ENCODE measurements at places on chromosomes 11 and 22.

- no peak for DNase-seq
Observed at GRCh38 chr11:130389335-130389935, 39.0 kb downstream of the ADAMTS8 start.

DNA sequence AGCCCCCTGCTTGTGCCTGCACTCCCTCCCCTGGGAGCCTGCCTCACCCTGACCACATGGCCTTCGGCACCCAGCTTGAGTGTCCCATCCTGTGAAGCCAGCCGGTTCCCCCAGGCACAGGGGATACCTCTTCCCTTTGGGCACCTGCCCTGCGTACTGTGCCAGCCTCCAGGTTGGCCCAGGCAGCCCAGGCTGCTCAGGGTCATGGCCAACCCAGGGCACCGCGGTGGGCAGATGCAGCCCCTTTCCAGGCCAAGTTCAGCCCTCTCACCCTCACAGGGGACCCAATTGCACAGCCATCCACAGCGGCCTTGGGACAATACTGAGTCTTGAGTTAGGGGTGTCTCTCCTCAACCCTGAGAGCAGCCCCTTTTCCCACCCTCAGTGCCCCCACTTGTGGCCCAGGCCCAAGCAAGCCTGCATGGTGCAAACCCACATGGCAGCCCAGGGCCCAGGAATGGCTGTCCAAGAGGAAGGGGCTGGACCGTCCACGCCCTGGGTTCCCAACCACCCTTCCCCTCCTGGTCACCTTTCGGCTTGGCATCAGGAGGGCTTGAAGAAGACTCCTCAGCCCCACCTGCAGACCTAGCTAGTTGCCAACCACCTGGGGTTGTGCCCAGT lies 87.7 kb downstream of the CDKN1C start:
- DNase-seq = no peak

GRCh38 chr11:108302121-108302785 lies 79.4 kb downstream of the ATM start:
- DNase-seq = no peak

DNA sequence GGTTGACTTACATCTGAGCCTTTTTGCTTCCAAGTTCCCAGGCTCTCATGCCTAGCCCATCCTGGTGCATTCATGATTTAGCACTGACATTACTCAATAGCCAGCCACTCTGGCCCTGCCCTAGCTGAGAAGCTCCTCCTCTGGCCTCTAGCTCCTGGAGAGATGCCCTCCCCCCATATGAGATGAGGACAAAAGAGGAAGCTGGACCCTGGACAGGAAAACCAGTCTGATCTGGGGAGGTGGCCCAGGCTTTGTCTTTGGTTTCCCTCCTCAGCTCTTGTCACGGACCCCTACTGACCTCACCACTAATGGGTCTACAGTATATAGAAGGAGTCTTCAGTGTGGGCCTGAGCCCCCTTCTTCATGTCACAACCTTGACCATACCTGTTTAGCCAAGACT lies 3.0 kb downstream of the RHOG start:
- DNase-seq = no peak

DNA sequence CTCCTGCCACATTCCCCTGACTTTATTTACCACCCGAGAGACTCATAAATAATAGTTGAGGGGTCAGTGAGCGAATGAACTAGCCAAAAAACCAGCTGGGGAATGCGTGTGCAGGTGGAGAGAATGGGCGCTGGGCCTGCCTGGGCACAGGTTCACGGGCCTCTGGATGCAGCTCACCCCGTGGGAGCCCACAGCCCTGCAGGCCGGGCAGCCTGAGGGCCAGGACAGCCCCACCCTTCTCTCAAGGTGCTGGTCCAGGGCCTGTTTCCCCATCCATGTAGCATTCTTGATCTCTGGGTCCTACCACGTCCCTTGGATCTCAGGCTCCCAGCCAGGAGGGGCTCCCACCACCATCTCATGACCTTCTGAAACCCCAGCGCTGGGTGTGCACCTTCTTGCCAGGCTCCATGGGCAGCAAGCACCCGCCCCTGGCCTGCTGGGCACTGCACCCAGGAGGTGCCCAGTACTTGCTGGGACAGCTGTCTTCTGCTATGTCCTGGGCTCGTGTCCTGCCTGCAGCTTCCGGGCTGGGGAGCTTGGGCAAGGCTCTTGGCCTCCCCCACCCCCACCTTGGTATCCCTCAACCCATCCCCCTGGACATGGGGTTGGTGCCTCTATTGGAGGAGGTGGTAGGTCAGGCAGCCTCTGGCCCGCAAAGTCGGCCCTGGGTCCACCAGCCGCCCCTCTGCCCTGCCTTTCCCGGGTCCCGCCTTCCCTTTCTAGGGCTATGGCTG lies 43.1 kb upstream of the CCDC188 start:
- no peak for DNase-seq

DNA sequence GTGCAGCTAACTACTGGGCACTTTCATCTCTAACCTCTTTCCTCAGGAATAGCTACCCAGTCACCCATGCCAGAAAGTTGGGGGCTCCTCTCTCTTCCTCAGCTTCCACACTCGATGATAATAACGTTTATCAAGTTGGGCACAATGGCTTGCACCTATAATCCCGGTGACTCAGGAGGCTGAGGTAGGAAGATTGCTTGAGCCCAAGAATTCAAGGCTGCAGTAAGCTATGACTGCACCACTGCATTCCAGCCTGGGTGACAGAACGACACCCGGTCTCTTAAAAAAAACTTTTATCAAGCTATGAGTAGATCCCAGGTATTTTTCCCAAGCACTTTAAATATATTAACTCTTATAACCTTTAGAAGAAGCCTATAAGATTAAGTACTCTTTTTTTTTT lies 2.0 kb downstream of the SF3A1 start:
- no peak for DNase-seq

DNA sequence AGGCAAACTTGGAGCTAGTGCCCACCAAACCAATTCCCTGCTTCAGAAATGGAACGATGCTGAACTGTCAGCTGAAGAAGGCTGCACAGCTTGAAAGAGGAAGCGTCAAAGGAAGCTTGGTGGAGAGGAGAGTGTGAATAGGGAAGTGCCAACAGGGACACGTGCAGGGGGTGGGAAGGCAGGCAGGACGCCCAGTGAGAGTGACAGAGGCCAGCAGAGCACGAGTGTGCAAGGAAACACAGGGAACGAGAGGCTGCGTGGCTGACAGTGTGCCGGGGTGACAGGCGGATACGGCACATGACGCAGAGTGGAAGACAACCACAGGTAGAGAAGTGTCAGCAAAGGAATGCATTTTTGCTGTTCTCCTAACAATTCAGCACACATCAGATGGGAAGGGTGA lies 196.4 kb downstream of the LARGE1 start:
- DNase-seq = no peak

GRCh38 chr11:129828301-129828836 lies 12.7 kb downstream of the TMEM45B start:
- no peak for DNase-seq

- no peak for DNase-seq
Observed at GRCh38 chr11:132238331-132238866, 868.0 kb downstream of the NTM start.

- DNase-seq = peak; percentile 56
Observed at GRCh38 chr22:22770280-22770871, 117.2 kb upstream of the IGLL5 start.

DNA sequence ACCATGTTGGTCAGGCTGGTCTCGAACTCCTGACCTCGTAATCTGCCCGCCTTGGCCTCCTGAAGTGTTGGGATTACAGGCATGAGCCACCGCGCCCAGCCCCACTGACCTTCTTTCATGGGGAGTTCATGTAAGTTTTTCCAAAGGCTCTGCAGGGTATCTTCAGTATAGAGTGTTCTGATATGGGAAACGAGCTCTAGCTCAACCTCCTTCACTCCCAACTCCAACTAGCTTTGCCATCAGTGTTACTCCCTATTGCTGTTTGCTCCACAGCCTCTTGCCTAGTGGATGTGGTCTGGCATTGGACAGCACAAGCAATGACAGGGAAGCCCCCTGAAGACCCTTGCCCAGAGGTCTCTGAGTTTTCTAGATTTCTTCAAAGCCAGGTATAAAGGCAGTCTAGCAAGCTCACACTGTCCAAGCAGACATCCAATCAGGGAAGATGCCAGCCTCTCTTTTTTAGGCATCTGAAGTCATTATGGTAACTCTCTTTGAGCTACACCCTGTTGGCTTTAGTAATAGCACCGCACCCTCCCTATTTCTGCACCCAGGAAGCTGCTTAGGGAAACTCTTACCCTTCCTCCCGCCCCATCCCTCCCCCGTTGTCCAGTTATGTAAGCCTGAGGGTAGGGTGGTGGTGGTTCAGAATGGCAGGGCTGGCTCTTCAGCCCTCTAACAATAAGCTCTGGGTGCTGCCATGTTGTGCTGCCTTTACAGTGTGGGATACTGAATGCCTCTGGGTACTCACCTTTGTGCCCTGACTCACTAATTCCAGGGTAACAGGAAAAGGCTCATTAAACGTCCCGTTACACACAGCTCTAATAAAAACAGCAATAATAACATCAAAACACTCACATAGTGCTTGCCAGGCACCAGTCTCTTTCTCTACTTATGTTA lies 41.4 kb upstream of the CLDN5 start:
- no peak for DNase-seq

- no peak for DNase-seq
Observed at GRCh38 chr11:26896719-26897118, 97.2 kb upstream of the FIBIN start.

- no peak for DNase-seq
Observed at GRCh38 chr11:117256573-117256972, 24.1 kb downstream of the RNF214 start.

- no peak for DNase-seq
Observed at GRCh38 chr11:81224396-81224795, 1509.3 kb downstream of the FAM181B start.

DNA sequence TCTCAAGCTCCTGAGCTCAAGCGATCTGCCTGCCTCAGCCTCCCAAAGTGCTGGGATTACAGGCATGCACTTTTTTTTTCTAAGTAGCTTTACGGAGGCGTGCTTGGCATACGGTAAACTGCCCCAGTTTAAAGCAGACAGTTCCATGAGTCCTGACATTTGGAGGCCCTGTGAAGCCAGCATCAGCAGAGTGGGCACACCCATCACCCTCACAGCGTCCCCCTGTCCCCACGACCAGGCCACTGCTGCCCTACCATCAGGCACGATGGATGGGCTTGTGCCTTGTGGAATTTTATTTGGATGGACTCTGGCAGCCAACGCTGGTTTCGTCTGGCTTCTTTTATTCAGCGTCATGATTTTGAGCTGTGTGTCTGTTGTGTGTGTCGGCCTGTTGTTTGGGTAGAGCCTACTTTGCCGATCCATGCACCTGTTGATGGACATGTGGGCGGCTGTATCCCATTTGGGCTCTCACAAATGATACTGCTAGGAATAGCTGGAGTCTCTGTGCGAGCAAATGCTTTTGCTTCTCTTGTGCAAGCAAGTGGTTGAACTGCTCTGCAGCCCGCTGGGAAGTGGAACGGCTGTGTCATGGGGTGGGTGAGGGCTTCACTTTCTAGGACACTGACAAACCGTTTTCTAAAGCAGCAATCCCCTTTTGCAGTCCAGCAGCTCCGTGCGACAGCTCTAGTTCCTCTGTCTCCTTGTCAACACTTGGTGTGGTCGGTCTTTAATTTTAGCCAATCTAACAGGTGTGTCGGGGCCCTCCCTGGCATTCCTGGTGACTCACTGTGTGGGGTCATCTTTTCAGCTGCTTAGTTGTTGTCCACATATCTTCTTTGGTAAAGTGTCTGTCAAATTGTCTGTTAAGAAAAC lies 23.8 kb downstream of the KCNQ1 start:
- no peak for DNase-seq

GRCh38 chr11:95067039-95067840 lies 521 bp downstream of the SRSF8 start:
- peak; percentile 81 for DNase-seq

DNA sequence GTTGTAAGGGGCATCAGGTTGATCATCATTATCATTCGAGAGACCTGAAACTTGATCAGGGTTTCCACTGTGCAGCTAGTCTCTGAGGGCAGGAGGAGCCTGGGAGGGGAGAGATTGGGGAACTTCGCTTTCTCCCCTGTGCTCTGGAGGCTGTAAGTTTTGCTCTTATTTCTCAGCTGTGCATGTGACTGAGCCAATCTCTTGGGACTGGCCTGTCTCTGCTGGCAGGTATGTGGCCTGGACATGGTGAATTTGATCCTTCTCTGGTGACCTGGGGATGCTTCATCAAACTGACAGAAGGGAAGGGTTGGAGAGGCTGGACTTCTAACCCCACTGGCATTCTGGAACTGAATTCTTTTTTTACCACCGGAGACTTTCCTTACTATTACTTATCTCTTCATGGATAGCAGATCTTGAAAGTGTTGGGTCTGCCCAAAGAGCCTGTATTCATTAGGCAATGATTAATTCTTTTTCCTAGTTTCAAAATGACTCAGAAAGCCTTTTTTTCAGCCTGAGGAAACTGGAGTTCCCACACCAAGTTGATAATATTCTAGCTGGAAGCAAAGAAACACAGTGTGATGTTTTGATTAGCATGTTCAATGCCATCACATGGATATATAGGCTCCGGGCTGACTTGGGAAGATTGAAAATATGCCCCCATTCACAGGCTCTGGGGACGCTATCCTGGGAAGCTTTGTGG lies 36.5 kb downstream of the TSPAN18 start:
- no peak for DNase-seq

GRCh38 chr11:59544869-59545178 lies 33.5 kb downstream of the OR4D9 start:
- DNase-seq = no peak

- peak; percentile 57 for DNase-seq
Observed at GRCh38 chr11:69915501-69916250, 96.5 kb upstream of the FGF3 start.

- DNase-seq = no peak
Observed at GRCh38 chr11:24046731-24047130, 450.1 kb upstream of the LUZP2 start.

DNA sequence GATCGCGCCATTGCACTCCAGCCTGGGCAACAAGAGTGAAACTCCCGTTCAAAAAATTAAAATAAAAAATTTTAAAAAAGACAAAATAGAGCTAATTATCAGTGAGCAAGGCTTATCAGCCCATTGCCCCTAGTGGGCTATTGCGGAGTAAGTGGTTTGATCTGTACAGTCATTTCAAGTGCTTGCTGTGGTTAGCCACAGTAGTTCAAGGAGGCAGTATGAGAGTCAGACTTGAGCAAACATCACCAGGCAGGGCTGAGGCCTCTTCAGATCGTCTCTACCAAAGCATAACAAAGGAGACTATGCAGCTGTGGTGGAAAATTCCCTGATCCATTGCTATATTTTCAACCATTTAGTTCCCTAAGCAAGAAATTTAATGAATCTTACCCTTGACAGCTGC lies 4.3 kb upstream of the SBF2 start:
- DNase-seq = peak; percentile 43

DNA sequence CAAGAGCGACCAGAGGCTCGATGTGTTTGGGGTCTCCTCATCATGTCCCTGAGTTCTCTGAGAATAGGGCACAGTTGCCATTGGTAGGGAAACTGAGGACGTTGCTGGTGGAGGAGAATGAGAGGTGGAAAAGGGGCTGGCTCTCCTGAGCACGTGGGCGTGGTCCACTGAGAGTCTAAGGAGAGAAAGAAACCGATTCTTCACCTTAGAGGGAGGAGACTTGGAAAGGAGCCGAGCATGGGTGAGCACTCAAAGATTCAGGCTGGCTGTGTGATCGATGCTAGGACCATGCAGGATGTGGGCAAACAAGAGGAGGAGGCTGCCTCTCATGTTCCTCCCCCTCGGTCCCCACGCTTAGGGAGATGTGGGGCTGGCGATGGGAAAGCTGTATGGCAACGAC lies 19.8 kb upstream of the TLCD5 start:
- no peak for DNase-seq

GRCh38 chr22:18979957-18980356 lies 43.9 kb upstream of the PRODH start:
- no peak for DNase-seq

GRCh38 chr22:35426801-35427140 lies 26.8 kb downstream of the MCM5 start:
- DNase-seq = no peak

- no peak for DNase-seq
Observed at GRCh38 chr11:134471087-134471715, 59.2 kb upstream of the B3GAT1 start.

All from stimulated activated CD4-positive, alpha-beta T cell treated with anti-CD3 and anti-CD28 coated beads, Interleukin-2, amount 100 ng/mL, for 24 hours (primary cell).